ENCODE measurements at places on chromosomes 13 and 19.

GRCh38 chr19:40542202-40542859 lies 34.3 kb upstream of the SHKBP1 start:
- DNase-seq: no peak

GRCh38 chr13:75804605-75805004 lies 168.5 kb downstream of the LMO7 start:
- no peak for DNase-seq

- no peak for DNase-seq
Observed at GRCh38 chr13:43564952-43565351, 221.8 kb downstream of the ENOX1 start.

- no peak for DNase-seq
Observed at GRCh38 chr19:11382898-11383705, 1.0 kb downstream of the EPOR start.

DNA sequence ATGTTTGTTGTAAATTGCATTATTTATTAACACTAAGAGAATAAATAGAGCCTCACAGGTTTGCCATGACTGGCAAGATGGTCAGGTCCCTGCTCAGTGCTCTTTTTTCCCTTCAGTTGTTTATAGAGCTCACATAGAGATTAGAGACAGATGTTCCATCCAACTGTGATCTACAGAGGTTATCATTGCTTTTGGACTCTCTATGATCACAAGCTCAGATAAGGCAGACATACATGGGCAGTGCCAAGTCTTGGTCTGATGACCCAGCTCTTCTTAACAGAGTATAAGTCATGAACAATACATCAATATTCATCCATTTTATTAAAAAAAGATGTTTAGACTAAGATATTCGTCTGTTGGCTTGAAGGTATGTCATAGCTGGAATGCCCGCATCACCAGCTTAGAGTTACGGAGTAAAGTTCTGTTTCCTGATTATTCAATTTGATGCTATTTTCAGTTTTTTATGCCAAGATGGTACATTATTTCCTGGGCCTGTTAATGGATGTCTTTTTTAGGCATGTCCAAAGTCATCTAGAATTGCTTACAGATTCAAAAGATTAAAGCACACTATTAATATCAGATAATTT lies 729.8 kb upstream of the SLC10A2 start:
- no peak for DNase-seq

DNA sequence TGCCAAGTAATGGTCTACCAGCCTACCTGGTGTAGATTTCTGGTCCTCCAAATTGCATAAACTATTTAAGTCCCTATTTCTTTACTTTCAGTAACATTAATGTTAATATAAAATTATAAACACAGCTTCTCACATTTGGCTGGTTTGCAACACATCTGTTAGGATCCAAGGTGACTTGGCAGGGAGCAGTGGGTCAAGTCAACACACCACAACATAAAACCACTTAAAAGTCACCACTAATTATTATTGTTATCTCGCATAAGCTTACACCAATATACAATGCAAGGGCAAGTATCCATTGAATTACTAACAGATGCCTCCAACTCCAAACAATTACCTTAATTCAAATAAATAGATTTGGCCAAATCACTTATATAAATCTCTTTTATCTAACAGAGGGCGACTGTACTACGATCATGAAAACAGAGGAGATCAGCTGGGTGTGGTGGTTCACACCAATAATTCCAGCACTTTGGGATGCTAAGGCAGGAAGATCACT lies 74.7 kb downstream of the FGF14 start:
- DNase-seq: no peak

- no peak for DNase-seq
Observed at GRCh38 chr19:6458695-6459261, 814 bp downstream of the SLC25A23 start.

- no peak for DNase-seq
Observed at GRCh38 chr13:31204592-31204991, 4.8 kb downstream of the B3GLCT start.

GRCh38 chr19:18020212-18021085 lies 12.5 kb downstream of the ARRDC2 start:
- no peak for DNase-seq

- DNase-seq: no peak
Observed at GRCh38 chr19:40415768-40416167, 2.6 kb upstream of the PRX start.

DNA sequence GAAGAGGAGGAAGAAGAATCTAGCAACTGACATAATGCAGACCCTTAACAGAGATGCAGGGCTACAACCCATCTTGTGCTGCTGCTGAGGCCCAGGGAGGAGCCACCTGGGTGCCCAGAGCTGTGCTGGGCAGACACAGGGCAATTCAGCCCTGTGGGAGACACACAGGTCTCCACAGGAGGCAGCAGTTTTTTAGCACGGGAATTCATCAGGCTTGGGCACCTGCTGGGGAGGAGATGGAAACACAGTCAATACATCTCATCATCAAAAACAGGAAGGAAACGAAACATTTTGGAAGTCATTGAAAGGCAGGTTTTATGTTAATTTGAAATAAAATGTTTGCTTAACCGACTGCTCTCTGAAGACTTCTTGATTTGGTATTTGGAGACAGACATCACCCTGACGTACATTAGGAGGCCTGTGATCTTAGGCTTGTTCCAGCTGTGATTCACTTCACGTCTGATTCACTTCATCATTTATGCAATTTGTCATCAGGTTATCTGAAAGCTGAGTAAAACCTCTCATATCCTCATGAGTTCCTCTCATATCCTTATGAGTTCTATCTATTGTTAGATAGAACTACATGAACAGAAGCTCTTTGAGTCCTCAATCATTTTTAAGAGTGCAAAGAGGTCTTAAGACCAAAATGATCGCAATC lies 77.4 kb downstream of the CYSLTR2 start:
- DNase-seq: no peak

GRCh38 chr19:42081584-42082203 lies 5.7 kb downstream of the ZNF574 start:
- DNase-seq: no peak
